AG08395 (cell line): ENCODE measurements at places on chromosomes 2 and 18.

DNA sequence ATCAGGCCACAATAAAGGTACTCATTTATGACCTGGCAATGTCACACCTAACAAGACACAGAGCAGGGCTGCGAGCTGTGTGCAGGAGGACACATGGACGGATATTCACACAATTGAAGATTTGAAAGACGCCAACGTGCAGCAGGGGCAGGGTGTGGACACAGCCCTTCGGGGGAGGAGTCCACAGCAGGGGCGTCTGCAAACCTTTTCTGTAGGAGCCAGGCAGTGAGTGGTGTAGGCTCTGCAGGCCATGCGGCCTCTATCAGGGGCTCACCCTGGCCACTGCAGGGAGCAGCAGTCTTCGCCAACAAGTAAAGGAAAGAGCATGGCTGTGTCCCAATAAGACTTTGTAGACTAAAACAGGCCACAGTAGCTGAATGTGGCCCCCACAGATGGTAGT is 125.7 kb upstream of the SNTG2 start:
- no peak for DNase-seq

DNA sequence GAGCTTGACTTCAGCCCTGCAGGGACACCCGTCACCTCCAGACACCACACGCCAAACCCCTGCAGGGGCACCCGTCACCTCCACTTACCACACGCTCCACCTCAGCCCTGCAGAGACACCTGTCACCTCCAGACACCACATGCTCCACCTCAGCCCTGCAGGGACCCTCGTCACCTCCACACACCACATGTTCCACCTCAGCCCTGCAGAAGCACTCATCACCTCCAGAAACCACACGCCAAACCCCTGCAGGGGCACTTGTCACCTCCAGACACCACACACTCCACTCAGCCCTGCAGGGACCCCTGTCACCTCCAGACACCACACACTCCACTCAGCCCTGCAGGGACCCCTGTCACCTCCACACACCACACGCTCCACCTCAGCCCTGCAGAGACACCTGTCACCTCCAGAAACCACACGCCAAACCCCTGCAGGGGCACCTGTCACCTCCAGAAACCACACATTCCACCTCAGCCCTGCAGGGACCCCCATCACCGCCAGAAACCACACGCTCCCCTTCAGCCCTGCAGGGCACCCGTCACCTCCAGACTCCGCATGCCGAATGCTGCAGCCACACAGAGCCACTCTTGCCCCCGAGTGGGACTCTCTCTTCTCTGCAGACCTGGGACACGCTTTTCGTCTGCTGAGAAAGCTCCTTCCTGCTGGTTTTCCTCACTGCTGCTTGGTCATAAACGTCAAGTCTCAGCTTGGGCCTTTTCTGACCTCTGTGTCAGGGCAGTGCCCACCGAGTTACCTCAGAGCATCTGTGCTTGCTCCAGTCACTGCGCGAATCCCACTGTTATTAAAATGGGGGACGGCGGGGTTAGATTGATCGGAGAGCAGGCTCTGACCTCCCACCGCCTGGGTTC is 77.5 kb upstream of the SALL3 start:
- DNase-seq: no peak

DNA sequence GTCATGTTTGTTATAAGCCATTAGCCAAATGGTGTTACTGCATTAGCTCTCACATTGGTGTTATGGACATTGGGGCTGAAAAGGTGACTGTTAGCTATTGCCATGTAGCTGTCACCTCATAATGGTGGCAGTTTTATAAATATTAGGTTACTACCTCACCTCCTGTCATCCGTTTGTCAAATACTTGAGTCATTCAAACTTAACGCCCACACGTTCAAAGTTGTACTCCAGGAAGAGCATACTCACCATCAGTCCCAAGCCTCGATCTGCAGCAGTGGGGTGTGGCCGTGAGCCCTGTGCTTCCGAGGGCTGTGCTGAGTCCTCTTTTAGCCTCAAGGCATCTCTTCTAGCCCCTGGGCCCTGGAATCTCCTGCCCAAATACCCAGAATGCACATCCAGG is 87.3 kb downstream of the PDK1 start:
- DNase-seq: no peak

GRCh38 chr2:172242961-172243360 is 140.3 kb upstream of the DLX2 start:
- no peak for DNase-seq

- no peak for DNase-seq
Observed at GRCh38 chr2:9967053-9967775, 15.7 kb downstream of the GRHL1 start.

DNA sequence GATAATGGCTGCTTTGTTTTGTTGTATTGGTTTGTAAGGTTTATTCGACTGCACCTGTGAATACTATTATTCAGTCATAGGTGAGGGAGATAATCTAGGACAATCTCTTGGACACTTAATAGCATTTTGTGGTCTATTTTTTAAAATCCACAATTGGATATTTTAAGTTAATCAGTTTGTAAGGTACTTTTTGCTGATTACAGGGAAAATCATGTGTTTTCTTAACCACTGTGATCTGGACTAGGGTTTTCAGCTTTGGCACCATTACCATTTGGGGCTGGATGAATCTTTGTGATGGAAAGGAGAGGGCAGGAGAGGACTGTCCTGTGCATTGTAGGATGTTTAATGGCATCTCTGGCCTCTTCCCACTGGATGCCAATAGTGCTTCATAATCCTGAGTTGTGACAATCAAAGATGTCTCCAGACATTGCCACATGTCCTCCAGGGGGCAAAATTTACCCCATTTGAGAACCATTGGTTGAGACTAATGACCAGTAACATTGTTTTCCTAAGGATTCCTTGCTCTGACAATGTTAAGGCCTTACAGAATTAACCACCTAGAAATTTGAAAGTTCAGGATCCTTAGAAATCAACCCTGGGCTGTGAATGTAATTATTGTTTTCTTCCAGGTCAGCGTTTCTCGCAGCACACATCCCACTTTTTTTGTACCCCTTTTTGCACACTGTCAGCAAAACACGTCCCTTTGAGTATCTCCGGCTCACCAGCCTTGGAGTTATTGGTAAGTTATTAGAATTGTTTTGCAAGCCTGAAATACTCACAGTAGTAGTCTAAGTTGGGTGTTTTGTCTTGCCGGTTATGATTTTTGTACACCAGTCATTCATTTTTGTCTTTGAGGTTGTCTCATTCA is 15.6 kb downstream of the CNOT9 start:
- no peak for DNase-seq

DNA sequence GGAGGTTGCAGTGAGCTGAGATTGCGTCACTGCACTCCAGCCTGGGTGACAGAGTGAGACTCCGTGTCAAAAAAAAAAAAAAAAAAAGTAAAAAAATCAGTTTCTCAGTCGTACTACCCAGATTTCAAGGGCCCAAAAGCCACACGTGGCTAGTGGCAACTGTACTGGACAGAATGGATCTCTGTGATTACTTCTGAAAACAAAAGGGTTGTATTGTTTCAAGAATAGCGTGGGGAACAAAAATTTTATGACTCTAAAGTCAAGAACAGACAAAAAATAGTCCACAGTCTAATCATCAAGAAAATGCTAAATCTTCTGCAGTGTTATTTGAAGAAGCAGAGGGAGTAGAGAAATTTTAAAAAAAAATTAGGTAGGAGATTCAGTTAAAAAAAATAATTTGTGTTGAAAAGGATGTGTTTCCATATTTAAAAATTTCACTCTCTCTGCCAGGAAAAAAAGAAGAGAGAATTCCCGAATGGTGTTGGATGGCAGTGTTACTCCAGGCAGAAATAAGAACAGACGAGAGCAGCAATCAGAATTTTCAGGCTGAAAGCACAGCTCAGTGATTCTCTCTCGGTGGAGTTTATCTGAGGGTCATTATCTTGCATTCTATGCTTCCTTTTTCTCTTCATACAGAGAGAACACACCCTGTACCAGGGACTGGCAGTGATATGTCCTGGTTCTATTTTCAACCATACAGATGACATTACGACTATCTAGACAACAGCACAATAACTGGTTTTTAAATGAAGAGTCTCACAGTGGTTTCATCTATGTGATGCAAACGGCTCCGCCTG is 61.8 kb downstream of the CABYR start:
- DNase-seq: no peak

DNA sequence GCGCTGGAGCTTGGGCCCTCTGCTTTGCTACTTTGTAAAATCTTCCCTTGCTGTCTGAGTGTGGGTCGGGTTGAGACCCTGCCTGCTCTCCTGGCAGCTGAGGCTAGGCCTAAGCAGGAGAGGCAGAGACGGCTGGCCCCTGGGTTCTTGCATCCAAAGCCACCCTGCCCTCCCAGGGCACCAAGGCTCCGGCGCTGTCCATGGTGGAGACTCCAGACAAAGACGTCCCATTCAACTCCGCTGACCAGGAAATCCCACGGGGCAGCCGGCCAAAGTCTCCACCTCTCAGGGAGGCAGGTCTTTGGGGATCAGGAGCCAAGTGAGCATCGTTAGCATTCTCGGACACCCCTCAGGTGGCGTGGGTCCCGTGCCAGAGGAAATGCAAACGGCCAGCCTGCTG is 2.6 kb upstream of the PRLH start:
- peak; percentile 46 for DNase-seq
